ENCODE measurements at places on chromosomes 2 and 18.

DNA sequence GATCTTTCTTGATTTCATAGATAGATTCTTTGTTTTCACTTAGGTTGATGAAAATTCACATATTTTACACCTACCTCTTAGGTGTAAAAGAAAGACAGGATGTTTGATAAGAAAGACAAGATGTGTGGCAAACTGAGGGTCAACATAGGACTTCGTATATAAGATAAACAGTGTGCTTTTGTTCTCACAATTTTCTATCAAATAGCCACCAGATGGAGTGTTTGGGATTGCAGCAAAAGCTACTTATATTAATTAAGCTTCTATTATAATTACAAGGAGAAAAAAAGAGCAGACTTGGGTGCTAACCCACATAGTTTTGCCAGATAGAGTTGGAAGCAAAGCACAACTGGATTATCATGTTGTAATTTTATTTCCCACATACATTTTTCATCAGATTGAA is 232.9 kb downstream of the CDH7 start:
- no peak for DNase-seq

- no peak for DNase-seq
Measured at GRCh38 chr2:98515250-98515991, 70.8 kb downstream of the INPP4A start.

GRCh38 chr2:15711126-15711860 is 119.6 kb downstream of the DDX1 start:
- no peak for DNase-seq

GRCh38 chr2:111208639-111209038 is 87.9 kb downstream of the BCL2L11 start:
- no peak for DNase-seq

DNA sequence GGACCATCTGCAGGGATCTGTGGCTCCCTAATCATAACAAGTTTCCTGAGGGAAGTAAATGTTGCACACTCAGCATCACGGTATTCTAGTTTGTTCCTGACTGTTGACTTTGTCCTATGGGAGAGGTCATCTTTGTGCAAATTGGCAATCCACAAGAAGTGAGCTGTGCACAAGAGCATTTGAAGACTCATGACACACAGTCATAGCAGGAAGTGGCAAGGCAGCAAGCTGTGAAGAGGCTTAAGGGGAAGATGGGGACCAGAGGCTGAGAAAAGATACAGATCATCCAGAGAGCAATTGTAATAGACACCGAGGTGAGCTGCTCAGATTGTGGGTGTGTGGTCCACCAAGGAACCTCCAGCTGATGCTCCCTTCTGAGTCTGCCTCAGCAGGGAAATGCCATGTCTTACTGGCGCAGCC is 2.7 kb downstream of the TNP1 start:
- no peak for DNase-seq

DNA sequence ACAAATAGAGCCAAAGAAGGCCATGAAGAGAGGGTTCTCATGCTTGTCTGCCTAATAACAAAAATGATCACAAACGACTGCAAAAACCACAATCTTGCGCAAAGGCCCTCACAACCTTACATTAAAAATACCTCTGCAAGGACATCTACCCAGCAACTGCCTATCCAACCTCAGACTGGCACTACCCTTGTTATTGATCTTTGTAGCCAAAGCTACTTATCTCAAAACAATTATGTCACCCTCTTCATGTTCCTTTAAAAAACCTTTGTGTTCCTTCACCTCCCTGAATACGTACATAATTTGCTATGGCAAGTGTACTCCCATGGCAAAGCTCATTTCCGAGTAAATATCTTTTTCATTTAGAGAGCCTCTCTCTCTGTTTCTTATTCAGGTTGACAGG is 44.1 kb downstream of the TMEM163 start:
- DNase-seq = no peak

GRCh38 chr2:216339456-216340279 is 32.6 kb downstream of the MARCHF4 start:
- DNase-seq = no peak

- DNase-seq = no peak
Measured at GRCh38 chr2:136065384-136065783, 52.6 kb downstream of the CXCR4 start.

DNA sequence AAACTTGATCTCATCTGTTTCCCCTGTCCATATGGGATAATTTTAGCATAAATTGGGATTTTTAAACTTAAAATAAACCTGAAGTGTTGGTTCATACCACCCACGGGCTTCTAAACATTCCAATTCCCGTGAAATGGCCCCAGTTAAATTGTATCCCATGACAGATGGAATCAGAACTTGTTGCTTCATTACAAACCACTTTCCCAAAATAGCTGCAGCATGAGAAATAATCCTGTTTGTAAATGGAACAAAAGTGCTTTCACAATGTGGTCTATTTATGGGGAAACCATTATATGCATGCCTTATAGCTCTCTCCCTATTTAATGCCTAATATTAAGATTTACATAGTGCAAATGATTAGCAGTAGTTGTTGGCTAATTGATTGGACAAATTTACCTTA is 15.9 kb downstream of the SCG2 start:
- no peak for DNase-seq

GRCh38 chr2:55415300-55415699 is 4.4 kb downstream of the CCDC88A start:
- no peak for DNase-seq

DNA sequence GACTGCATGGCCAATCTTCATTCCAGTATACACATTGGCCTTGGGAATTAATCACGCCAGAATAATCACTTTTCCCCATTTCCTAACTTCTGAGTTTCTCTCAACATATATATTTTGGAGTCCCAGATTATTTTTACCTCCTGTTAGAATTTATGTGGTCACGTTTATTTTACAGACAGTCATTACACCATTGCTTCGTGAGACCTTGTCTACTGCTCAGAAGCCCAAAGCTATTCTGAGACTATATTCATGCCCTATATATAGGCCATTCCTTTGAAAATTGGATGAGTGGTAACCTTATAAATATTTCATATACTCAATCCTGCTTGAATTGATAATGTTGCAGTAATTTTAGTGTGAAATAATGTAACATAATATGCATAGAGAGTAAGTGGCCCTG is 610.0 kb upstream of the CDH2 start:
- DNase-seq = no peak

DNA sequence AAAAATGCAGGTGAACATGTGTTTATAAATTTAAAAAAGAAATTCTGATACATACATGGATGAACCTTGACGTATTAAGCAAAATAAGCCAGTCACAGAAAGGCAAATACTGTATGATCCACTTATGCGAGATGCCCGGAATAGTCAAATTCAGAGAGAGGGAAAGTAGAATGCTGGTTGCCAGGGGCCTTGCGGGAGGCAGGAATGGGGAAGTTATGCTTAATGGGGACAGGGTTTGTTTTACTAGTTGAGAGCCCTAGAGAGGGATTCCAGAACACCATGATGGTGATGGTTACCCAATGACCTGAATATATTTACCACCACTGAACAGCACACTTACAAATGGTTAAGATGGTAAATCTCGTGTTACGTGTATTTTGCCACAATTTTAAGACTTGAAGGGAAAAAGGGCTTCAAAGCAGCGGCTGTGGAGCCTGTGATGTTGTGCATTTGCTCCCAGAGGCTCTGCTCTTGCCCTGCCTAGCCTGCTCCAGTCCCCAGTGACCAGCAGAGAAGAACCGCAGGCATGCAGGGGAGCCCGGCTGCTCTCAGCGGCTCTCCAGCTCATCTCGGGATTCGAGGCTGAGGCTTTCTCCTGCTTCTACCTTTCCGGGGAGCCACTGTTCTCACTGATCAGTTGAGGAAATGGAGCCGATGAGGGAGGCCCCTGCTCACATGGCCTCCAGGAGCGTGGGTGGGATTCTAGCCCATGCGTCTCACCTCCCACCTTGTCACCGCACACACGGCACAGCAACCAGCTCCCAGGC is 51.7 kb upstream of the TFCP2L1 start:
- no peak for DNase-seq
